ENCODE measurements at places on chromosomes 13 and 19.

DNA sequence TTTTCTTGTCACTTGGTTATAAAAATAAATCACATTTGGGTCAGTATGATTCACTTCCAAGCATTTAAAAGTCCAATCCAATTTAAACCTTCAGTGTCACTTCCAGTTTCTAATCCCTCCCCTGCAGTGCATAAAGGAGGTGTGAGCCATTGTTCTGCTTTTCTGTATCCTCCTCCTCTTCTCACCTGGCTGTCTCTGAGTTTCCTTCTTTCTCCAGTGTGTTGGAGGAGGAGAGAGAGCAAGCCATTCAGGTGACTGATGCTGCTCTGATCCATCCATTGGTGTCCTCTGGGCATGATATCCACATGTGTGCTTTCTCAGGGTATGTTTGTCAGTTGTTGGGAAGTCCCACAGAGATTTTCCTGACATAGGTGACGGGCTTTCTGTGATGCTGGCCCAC, 1.2 kb downstream of the NUDT15 start:
- DNase-seq, result no peak

- DNase-seq, result no peak
Measured at GRCh38 chr13:95245071-95245470, 56.2 kb downstream of the ABCC4 start.

DNA sequence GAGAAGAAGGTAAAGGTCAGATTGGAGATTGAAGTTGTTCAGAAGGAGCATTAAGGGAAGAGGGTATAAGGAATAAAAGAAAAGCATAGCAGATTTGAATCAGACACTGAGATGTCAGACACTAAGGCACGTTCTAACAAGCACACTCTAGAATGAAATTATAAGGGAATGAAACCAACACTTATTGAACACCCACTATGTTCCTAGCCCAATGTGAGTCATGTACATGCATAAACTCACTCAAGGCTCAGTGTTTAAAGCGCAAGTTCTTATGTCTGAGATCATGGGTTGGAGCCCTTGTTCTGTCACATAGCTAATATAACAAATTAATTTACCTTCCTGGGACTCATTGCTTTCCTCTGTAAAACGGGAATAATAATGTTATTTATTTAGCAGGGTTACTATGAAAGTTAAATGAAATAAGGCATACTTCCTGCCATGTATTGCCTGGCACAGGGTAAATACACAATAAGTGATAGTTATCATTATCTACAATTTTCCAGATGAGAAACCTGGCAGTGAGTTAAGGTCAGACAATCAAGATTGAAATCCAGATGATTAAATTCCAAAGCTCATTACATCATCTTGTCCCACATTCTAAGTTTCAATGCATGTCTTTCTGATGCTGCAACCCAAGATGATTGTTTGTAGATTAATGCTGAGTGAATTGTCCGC, 68.3 kb upstream of the DACH1 start:
- DNase-seq, result no peak

GRCh38 chr13:51553531-51553930, 30.7 kb upstream of the WDFY2 start:
- DNase-seq, result no peak

DNA sequence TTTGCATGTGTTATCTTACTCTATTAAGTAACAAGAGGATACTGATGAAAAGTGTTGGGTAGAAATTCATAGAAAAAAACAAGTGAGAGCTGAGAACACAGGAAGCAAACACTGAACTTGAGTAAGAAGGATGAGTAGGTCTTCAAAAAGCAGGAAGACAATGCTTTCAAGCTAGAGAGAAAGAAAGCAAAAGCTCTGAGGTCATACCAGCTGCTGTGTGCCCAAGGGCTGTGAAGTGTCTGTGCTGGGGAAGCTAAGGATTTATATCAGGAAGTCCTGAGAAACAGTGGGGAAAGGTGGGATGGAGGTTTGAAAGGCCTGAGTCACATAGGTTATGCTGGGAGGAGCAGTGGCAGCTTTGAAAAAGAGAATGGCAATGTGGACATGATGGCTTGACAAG, 145.5 kb upstream of the MAB21L1 start:
- DNase-seq, result no peak

DNA sequence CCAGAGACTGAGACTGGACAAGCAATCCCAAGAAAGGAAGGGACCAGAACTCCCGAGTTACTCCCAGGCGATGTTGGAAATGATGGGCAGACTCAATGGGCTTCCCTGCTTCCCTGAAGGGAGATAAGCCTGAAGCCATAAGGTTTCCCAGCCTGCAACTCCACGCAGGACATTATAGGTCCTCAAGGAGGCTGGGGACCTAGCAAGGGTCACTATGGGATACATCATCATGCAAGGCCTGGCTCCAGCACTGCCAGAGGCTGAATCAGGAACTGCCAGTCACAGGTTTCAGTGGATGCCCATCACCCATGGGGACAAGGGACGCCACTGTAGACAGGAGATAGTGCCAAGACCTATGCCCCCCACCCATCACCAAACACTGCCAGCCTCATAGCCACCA, 338.7 kb downstream of the IRS2 start:
- no peak for DNase-seq

- no peak for DNase-seq
Measured at GRCh38 chr19:50510700-50511068, 307 bp downstream of the JOSD2 start.

DNA sequence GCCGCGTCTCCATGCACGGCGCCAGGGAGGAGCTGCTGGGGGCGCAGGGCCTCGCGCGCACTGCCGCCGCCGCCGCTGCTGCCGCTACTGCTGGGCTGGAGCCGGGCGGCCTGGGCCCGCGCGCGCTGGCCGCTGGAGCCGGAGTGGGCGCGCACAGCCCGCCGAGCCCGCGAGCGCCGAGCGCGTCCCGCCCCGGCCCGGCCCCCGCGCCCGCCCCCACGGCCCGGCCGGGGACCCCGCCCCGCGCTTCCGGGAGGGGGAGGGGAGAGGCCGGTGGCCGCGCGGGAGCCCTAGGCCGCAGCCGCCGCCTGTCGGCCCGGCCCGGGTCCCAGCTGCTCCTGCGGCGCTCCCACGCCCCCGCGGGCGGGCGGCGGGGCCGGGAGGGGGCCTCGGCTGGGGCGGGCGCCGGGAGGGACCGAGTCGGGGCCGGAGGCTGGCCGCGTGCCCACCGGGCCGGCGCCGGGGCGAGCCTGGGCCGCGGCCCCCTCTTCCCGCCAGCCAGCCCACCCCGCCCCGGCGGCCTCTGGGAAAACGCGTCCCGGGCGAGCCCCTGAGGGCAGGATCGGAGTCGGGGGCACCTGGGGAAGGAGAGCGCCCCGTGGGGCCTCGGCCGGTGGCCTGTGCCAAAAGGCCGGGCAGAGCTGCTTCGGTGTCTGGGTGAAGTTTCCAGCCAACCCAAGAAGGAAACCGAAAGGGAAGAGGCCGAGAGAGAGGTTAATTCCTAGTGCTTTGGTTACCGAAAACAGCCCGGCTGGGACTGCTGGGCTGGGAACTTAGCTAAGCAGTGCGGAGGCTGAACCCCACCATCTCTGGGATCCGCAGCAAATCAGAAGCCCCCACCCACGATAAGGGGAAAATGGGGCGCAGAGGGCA, at the start of gene STK24:
TSS of gene STK24 (minus strand) at position 145 of the 873 bp plus-strand sequence. CDS start 321 bp downstream, outside the sequence.
- peak; percentile 64 for DNase-seq

- DNase-seq, result no peak
Measured at GRCh38 chr13:76982061-76982460, 9.8 kb upstream of the CLN5 start.

DNA sequence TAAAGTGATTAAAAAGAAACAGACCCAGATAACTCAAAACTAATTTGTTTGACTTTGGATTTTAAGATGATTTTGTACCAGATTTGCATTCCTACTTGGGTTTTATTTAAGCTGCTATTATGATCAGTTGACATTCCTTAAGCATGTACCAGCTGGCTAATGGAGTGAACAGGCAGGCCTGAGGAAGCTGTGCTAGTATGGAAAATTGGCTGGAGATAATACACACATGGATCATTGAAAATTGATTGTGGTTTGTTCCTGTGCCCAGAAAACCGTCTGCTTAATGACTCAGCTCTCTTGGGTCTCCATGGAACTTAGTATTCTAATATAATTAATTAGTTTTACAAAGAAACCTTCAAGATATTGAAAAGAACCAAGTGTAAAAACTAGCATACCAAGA, 22.6 kb downstream of the POLR1D start:
- DNase-seq, result no peak

DNA sequence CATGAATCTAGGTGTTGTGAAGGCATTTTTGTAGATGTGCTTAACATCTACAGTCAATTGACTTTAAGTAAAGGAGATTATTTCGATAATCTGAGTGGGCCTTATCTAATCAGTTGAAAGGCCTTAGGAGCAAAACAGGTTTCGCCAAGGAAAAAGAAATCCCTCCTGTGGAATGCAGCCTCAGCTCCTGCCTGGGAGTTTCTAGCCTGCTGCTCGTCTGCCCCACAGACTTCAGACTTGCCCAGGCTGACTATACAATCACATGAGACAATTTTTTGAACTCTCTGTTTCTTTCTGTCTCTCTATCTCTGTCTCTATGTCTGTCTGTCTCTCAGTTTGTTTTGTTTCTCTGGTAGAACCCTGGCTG, 312.5 kb downstream of the OLFM4 start:
- DNase-seq, result no peak

- DNase-seq, result no peak
Measured at GRCh38 chr19:17113127-17113785, 37.7 kb downstream of the MYO9B start.

GRCh38 chr19:35641515-35642151, at the start of gene ETV2:
ETV2 (plus strand) TSS chr19:35641745; CDS start chr19:35642461, 716 bp downstream.
- DNase-seq, result peak; percentile 57

- no peak for DNase-seq
Measured at GRCh38 chr13:44801990-44802389, 187.3 kb downstream of the NUFIP1 start.

GRCh38 chr19:3733549-3734309, 25.5 kb downstream of the TJP3 start:
- DNase-seq, result no peak

GRCh38 chr13:79973533-79973963, 367.4 kb downstream of the SPRY2 start:
- no peak for DNase-seq

DNA sequence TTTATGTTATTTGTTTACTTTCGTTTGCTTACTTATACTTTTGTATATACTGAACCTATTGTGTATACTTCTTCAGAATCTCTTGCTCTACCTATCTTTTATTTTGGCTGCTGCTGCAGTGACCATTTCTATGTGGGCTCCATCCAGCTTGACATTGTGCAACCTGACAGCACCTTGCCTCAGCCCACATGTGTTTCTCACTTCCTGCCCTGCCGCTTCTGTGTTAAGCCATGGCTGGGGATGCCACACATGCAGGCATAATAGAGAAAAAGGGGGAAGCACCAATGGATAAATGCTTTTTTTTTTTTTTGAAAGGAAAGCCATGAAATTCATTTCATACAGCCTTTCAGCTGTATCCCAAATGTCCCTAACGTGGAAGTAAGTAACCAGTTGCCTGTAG, 147.6 kb downstream of the RBM26 start:
- no peak for DNase-seq

- DNase-seq, result no peak
Measured at GRCh38 chr19:50458396-50459066, 17.8 kb upstream of the EMC10 start.

DNA sequence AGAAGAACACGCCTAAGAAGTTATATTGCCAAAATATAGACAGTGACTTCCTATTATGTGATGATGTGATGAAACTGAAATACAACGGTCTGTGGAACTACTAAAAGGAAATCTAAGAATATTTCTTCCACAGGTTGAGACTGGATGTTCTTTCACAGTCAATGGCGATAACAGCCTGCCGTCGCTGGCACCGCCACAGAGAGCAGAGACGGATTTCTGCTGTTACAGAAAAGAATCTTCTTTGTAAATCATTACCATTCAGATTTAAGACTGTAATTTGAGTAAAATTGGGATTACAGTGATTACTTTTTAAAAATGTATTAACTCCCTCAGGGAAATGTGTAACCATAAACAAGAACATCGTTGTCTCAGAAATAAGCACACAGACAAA, 100.8 kb downstream of the TUBGCP3 start:
- DNase-seq, result no peak

DNA sequence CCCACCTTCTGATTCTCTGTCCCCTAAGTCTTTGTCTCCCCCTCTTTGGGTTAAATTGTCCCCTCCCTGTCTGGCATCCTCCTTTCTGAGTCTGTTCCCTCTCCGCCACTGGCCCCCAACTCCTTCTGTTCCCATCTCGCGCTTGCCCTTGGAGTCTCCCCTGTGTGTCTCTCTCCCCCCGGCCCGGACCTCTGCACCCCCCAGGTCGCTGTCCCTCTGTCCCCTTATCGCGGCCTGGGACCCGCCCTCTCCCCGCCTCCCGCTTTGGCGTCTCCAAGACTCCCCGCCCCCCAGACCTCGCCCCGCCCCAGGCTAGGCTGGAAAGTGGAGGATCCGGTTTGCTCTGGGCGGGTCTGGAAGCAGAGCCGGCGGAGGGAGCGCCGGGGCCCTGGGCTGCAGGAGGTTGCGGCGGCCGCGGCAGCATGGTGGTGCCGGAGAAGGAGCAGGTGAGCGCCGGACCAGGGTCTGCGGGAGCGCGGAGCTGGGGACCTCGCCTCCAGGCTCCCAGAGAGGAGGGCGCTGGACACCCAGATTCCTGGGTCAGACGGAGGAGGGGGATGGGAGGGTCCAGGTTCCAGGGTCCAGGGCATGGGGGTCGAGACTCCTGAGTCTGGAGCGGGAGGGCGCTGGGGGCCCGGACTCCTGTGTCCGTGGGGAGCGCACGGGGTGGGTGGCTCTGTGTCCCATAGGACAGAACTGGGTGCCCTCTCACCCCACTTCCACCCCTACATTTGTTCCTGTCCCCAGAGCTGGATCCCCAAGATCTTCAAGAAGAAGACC, at the start of gene TRPM4:
TSS of gene TRPM4 (plus strand) at position 348 of the 780 bp plus-strand sequence. CDS start at position 423, 75 bp downstream.
- peak; percentile 43 for DNase-seq

DNA sequence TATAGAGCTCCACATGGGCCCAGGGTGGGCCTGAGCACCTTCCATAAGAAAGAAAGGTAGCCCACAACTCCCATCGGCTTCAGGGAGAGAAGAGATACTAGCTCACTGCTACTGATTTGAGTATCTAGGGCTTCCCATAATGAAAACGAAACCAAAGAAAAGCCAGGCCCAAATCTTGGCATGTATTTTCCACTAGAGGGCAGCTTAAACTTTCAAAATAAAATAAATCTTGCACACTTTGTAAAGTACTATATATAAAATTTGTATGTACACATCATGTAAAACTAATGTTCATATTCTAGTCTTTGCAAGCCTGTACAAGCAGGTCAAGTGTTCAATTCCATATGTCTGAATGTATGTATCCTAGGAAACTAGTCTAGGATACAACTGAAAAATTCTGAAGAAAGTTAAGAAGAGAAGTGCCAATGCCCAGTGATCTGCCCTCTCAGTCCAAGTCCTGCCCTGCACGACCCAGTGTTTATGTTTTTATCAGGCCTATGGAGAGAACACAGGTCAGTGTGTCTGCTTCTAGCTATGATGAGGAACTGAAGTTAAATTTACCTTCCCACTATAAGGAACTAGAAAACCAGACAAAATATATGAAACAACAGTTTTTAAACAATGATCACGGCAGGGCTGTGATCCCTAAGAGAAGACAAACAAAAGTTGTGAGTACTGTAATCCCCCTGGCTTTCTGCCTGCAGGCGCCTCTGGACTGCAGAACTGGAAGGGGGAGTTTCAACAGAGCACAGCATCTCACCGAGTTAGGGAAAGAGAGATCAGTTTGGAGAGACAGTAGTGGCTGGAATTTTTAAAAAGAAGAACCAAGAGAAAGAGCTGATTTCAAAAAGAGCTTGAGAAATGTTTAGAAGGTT, 475.7 kb downstream of the UQCRFS1 start:
- no peak for DNase-seq
